WTC11 (cell line): ENCODE measurements at places on chromosomes 5 and 9. TPM values are rescaled to one million over a fixed set of nuclear protein-coding genes. Genes with fewer than 3 reads are reported as not detected.

DNA sequence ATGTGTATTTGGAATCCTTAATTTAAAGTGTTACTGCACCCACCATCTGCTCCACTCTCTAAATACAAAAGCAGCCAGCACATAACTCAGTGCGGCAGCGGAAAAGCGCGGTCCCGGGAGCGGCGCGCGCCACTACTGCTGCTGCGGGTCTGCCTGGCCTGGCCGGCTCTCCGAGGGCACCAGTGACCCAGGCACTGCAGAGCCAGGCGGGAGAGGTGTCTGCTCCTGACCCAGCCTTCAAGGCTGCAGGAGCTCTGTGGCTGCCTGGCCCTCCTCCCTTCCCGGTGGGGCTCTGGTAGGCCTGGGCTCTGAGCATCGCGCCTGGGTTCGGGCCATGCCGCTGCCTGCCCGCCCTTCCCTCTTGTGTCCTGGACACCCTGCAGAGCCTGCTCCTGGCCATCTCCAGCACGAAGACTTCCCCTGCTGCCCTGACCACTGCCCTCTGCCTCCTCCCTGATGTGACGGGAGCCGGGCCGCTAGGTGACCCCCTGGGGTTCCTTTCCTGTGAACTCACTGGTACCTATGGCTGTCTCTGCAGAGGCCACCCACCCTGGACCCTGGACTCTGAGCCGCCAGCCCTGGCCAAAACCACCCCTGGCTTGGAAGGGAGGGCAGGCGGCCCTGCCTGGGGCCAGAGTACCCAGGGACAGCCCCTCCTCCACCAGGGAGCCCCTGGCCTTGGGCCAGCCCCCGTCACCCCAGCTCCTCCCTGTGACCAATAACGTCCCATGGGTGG is 32.8 kb upstream of the UBAC1 start:
- no peak for DNase-seq

- DNase-seq = no peak
These were observed 229.0 kb downstream of the TSSK1B start for GRCh38 chr5:113205807-113206206.

DNA sequence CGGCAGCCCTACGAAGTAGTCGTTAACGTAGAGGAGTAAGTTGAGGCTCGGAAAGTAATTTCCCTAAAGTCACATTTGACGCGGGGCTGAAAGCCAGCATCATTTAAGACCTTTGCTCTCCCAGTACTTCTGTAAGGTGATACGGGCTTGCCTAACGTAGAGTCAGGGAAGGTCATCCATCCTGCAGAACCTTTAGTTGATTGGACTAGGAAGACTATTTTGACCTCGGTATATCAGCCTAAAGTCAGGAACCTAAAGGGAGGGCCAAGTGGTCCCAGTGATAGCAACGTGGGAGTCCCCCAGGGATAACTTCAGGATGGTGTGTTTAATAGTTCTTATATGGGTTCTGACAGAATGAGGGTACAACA is 657 bp downstream of the NUP214 start:
- no peak for DNase-seq

LCN12 gene
- 1.9 to 4.7 TPM (median 3.4 TPM) in 3 replicates for total RNA-seq

- DNase-seq = no peak
These were observed 6.4 kb downstream of the ARRDC1 start for GRCh38 chr9:137611623-137612609.

GRCh38 chr9:134548618-134549017 is 93.0 kb upstream of the COL5A1 start:
- DNase-seq = no peak

SHROOM1 gene
- 7.9 to 8.1 TPM (median 8.0 TPM) in 3 replicates for total RNA-seq

DNA sequence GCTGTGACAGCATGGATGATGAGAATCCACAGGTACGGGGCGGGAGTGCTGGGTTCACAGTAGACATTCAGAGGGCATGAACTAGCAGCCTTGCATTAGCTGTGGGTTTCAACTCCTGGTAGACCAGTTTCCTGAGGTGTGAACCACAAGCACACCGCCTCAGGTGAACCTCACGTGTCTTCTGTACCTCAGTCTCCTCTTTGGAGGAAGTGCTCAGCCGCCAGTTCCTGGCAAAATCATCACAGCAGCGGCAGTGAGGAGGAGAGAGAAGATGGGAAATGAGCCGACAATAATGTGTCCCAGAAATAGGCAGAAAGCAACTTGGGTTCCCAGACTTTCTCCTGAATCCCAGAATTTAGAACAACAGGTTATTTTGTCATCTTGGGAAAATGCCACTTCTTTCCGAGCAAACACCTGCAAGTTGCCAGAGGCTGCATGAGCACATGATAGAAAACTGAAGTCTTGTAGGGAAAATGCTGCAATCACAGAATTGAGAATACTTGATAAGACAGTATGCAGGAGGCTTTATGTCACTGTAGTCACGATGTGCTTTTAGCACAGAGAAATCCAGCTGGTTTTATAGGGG is 258.5 kb downstream of the AOPEP start:
- no peak for DNase-seq

DNA sequence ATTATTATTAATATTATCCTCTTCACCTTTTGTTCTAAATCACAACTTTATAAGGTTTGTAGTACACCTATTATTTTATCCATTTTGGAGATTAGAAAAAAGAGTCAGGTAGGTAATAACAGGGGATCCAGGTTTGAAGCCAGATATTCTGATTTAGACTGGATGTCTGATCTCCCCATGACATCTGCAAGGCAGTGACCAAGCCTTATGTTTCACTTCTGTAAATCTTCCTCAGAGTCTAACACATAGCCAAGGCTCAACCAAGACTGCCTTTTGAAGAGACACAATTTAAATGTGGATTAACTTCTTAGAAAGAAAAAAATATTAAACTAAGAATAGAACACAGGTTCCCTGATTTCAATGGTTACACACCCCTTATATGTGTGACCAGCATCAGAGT is 44.2 kb downstream of the CETN3 start:
- no peak for DNase-seq

GRCh38 chr5:35861718-35862117 is 5.0 kb downstream of the IL7R start:
- DNase-seq = no peak

QRFP gene
- not detected in 3 replicates for total RNA-seq

CDH18 gene
- 0.24 TPM in 1 of 3 replicates, not detected in the others for total RNA-seq

SAPCD2 gene
- 52.0 to 67.0 TPM (median 53.6 TPM) in 3 replicates for total RNA-seq

DNA sequence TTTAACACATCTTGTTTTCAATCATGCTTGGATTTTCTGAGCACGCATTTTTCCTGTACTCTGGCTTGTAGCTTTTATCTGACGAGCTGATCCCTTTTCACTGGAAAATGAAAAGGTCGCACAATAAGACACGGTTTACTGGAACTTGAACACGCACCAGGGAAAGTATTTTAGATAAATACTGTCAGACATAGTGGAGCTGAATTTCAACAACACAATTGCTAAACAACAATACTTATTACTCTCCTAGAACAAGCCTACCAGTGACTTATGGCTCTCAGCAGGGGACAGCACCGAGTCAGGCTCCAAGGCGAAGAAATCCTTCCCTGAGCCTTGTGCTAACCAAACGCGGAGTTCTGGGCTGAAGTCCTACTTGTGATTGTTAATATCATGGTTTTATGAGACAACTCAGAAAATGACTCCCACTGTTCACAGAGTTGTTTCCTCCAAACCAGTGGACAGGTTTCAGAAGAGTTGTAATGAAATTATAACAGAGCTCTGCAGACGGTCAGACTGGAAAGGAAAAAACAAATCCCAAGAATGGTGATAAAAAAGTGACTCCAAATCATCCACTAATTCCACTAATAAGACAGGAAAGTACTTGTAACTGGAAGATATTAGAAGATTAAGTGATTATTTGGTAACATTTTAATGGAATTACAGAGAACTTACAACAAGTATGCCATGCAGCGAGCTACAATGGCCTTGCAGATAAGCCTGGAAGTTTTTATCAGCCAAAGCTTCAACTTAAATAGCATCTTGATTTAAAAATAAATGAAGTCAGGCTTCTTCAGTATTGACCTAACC is 359.6 kb downstream of the EBF1 start:
- peak; percentile 12 for DNase-seq

DNA sequence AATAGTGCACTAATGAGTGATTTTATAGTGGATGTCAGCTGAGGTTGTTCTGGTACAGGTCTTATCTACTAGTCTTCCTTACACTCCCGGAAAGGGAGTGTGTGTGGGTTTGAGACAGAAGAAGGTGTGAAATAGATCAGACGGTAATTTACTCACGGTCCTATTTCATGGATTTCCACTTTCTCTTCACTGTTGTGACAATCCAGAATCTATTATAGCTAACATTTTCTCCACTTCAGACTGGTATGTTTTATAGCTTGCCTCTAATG is 7.0 kb upstream of the C9 start:
- no peak for DNase-seq

PCDHA3 gene
- 3.3 to 3.4 TPM (median 3.3 TPM) in 3 replicates for total RNA-seq

- DNase-seq = no peak
These were observed 265.0 kb upstream of the FAM174A start for GRCh38 chr5:100270023-100270771.

FBP1 gene
- 5.7 to 6.4 TPM (median 5.8 TPM) in 3 replicates for total RNA-seq

CCL27 gene
- total RNA-seq = 0.68 to 1.0 TPM (median 0.89 TPM) in 3 replicates

- no peak for DNase-seq
These were observed 204.7 kb downstream of the ARRDC3 start for GRCh38 chr5:91178461-91178860.

SIGMAR1 gene
- total RNA-seq = 108 to 116 TPM (median 109 TPM) in 3 replicates

DNA sequence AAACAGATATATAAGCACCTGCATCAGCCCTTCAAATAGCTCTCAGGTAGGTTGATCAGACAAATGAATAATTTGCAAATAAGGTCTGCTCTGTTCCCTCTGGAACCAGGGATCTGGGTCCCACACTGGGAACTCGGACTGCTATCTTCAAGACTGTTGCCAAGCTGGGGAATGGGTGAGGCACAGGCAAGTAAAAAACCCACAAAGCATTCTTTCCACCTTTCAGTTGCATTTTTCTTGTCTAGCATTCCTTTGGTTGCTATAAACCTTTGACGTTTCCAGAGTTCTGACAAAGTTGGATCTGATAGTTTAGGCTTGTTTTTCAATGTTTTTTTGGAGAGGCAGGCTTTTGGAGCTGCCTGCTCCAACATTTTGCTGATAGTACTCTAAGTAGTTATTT is 20.1 kb downstream of the FBXL17 start:
- no peak for DNase-seq

DNA sequence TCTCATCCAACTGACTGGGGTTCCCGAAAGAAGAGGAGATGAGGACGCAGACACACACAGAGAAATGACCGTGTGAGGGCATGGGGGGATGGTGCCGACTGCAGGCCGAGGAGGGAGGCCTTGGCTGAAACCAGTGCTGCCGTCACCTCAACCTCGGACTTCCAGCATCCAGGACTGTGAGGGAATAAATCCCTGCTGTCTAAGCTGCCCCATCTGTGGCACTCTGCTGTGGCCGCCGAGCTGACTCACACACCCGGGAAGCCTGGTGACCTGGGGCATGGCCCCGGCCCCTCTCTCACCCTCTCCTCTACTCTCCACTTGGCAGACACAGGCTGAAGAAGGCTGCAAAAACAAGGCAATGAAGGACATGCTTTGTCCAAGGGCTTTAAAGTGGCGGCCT is 4.4 kb upstream of the COL5A1 start:
- no peak for DNase-seq
